ENCODE measurements at places on chromosomes 2 and 18.

- no peak for DNase-seq
Measured at GRCh38 chr2:206996556-206997065, 57.3 kb downstream of the CPO start.

- no peak for DNase-seq
Measured at GRCh38 chr2:124888431-124888830, 863.3 kb downstream of the CNTNAP5 start.

- DNase-seq = no peak
Measured at GRCh38 chr2:44531289-44531688, 169.5 kb downstream of the CAMKMT start.

GRCh38 chr2:136156411-136156810 lies 38.5 kb upstream of the CXCR4 start:
- DNase-seq = no peak

- DNase-seq = no peak
Measured at GRCh38 chr18:11752116-11752911, 63.2 kb downstream of the GNAL start.

- DNase-seq = no peak
Measured at GRCh38 chr2:162989507-162989906, 150.9 kb upstream of the KCNH7 start.

DNA sequence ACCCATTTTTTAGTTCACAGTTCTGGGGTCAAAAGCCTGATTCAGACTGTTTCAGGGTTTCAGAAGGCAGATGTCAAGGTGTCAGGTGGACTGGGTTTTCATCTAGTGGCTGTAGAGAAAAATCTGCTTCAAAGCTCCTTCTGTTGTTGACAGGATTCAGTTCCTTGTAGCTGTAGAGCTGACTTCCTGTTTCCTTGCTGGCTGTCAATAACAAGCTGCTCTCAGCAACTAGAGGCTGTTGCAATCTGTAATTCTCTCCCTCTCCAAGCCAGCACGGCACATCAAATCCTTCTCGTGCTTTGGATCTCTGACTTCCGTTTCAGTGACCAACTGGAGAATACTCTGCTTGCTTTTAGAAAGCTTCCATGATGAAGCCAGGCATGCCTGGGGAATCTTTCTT lies 179.4 kb downstream of the DOK6 start:
- no peak for DNase-seq

DNA sequence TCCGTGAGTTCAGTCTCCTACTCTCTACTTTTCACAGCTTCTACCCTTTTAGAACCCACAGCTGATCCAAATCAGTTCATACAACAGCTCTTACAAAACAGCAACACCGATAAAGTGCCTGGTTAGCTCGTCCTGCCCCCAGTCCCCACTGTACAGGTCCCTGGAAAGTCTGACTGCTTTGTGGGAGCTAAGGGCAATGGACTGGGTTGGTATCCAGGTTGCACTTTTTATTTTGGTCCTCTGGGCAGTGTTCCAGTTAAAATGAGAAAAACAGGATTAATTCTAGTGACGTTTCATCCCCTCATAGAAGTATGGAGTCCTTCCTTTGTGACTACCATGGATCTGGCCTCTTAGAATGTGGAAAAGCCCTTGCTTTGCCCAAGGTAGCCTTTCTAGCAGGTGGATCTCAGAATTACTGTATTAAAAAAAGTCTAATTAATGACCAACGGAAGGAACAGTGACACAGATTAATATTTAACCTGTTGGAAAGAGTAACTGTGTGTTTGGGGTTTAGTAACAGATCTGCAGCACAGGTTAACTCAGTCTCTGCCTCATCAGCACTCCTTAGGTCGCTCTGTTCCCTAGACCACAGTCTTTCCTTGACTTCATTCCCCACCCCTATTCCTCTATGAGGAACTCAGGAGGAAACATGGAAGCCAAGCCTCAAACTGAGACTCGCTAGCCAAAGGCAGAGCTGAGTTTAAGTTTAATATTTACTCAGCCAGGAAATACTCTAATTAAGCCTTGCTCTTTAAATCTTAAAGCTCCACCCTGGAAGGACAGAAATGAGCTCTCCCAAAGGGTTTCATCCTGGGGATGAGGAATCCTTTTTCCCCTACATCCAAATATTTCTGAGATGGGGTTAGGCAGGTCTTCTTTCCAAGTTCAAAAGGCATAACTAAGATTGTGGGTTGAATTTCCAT lies 52.8 kb upstream of the ITGA6 start:
- DNase-seq = no peak

GRCh38 chr2:224024270-224024669 lies 14.8 kb downstream of the SERPINE2 start:
- no peak for DNase-seq

Measured in GM12892 (cell line).